T1000 (cell line): ENCODE measurements at places on chromosomes 1 and 21.

- no peak for DNase-seq
These were observed 151.9 kb upstream of the KLHDC7A start for GRCh38 chr1:18328803-18329202.

DNA sequence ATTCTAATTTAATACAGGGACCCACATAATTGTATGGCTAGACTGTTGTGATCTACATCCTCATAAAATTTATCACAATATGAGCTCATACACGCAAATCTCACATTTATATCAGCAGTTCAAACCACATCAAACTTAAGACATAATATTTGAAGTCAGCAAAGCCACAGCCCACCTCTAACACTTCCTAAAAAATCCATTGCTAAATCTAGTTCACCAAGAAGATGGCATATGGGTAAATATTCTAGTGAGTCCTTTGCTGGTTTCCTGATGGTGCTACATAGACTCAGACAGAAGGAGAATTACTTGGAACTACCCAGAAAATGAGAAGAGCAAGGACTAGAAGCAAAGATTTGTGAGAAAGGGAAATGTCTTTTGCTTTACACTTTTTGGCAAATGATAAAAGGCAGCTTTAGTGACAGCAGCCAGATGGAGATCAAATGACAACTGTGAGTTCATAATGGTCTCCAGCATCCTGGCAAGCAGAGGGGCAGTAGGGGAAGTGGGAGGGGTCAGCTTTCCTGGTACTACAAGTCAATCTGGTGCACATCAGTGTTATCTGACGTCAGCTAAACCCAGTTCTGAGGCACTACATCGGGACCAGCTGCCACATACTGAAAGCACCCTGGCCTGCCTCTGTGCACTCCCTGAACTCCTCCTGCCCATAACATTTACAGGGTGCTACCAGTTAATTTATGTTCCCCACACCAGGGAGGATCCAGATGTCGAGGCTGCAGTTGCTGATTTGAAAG, 10.6 kb upstream of the GADD45A start:
- no peak for DNase-seq

DNA sequence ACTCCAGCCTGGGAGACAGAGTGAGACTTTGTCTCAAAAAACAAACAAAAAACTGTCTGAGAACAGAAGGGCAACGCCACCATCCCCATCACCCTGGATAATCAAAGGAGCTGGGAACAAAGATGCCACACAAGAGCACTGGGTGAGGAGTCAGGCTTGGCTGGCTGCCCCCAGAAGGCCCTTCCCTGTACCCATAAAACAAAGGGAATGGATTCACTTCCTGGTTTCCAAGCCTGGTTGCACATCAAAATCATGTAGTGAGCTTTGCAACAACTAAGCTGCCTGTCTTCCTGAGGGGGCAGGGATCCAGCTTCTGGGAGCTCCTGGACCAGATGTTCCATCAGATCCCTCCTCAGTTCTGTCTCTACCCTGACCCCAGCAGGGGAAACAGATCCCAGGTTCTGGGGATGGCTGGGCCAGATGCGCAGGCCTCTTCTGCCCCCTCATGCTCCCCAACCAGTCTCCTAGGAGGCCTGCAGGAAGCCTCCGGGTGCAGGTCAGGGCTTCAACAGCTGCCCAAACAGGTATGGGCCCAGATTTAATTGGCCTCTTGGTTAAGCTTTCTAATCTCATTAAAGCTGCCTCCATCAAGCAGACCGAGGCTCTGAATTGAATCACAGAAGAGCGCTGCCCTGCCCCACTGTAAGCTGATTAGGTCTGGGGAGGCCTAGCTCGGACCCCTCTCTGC, 97.8 kb downstream of the MRPL37 start:
- DNase-seq = no peak

- no peak for DNase-seq
These were observed 29.7 kb downstream of the C1orf21 start for GRCh38 chr1:184416481-184416880.

- DNase-seq = no peak
These were observed 35.7 kb upstream of the CAP1 start for GRCh38 chr1:40004857-40005256.
